Kidney capillary endothelial cell (primary cell): ENCODE measurements at places on chromosomes 1 and 21.

DNA sequence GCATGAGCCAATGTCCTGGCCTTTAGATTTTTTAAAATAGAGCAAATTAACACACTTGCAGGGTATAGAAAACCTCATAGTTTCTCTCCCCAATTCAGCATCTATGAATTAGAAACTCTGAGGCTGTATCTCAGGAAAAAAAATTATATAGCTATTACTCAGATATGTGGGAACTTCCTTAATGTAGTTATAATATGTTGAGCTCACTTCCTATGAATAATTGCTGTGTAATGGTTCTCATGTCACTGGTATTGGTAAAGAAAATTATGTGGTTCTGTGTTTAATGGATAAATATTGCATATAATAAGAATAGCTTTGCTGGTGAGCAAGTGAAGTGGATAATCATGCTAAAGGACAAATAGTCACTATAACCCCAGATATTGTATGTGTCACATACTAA, 2019.8 kb downstream of the NCAM2 start:
- DNase-seq = peak; percentile 65

DNA sequence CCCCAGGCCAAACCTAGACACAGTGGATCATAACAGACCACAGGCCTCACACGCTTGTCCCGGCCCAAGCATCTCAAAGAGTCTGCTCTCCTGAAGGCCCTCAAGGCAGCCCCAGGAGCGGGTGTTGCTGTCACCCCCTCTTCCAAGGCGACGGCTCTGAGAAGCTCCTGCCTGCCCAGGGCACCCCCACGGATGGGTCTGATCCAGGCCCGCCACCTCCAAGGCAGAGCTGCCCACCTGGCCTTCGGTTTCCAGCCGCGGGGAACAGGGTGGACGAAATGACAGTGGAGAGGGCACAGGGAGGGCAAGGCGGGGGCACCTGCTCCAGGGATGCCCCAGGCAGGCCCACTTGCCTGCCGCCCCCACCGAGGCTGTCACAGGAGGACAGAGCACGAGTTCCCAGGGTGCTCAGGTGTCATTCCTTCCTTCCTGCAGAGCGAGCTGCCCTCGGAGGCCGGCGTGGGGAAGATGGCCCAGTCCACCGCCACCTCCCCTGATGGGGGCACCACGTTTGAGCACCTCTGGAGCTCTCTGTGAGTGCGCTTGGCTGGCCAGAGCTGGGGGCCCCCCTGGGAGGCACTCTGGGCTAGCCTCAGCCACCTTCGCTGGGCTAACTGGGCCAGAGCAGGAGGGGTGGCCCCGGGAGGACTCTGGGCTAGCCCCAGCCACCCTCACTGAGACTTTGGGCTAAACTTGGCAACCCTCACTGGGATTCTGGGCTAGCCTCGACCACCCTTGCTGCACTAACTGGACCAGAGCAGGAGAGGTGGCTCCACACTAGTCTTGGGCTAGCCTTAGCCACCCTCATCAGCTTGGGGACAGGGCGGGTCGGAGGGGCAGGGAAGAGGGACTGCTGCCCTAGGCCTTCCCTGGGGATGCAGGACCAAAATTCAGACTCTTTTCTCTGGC, 29.8 kb downstream of the TP73 start:
- no peak for DNase-seq

DNA sequence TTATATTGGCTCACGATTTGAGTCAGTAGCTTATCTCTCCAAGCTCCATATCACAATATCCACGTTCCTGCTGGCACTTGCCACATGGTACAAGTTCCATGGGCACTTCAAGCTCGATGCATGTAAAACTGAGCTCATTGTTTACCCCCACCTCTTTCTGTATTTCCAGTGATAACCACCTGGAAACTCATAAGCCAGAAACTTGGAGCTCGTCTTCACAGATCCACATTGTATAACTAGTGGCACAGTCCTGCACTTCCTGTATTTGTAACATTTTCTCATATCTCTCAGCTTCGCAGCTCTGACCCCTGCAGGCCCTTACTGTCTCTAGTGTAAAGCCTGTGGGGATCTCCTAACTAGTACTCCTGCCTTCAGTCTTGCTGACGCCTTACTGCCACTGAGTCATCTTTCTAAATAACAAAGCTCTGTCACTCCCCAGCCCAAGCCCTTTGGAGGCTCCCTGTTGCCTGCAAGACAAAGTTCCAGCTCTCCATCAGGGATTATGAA, 6.5 kb upstream of the C2CD4D start:
- peak; percentile 48 for DNase-seq

DNA sequence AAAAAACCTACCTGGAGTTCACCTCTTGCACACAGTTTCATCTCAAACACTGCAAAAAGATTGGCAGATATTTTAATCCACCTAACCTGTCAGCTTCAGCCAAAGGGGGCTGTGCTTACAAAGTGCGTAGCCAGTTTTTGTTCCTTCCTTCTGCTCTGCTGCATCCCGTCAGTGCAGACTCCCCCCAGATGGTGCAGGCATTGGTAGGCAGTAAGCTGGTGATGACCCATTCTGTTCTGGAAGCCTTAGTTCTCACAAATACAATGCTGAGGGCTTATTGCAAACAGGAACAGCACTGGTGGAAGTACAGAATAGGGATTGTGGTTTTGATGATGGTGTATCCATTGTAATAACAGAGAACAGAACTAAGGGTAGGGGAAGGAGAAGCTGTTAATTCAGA, 239.5 kb downstream of the RYR2 start:
- no peak for DNase-seq

DNA sequence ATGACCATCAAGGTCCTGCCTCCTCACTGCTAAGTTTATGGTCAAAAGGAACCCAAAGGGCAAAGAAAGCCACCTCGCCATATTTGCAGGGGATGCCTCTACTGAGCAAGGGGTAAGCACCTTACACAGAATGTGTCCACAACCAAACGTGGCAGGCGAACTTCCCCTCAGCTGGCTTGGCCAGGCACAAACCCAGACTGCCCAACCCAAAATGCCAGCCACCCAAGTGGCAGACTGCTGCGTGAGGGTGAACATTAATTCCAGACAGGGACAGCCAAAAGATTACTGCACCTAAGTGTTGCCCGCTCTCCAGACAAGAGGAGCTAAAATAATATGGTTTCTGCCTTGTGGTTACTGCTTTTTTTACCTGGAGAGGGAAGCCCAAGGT, 16.0 kb downstream of the ZNF697 start:
- no peak for DNase-seq

GRCh38 chr1:205817988-205818387, 5.0 kb upstream of the SLC41A1 start:
- no peak for DNase-seq

DNA sequence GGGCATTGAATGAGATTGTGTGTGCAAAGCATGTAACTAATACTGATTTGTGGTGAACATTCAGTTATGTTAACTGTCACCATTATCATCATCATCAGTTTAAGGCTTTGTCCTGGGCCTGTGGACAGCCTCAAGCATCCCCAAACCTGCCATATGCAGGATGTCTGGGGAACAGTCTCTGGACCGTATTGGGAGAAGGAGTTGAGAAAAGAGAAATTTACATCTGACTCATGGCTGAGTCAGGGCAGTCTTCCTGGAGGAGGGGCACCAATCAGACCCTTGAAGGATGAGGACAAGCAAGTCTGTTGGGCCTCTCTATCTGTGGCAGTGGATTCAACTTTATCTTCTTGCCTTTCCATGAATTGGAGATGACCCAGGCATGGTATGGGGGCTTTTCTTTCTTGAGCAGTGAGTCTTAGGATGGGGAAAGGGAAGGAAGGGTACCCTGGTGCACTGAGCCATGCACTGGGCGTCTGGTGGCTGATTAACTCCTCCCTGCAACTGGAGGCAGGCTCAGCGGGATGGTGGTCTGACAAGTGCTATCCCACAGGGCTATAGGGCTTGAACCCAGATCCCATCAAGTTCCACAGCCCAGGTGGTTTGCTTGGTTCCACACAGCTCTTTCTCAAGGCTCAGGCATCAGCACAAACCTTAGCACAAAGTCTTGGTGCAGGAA, 2.9 kb downstream of the PADI3 start:
- DNase-seq = peak; percentile 42

DNA sequence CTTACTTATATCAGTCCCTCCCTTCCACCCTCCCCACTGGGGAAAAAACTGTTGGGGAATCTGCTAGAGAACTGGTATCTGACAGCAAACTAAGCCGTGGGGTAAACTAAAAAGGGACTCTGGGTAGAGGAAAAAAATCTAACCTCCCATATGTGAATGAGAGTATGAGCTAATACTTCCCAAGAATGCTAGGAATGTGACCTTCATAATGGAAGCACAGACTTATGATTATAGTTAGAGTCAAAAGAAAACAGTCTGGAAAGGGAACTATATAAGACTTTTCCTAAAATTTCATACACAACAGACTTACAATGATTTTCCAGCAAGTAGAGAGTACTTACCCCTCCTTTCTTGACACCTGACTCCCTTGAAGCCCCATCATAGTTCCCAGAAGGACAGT, 23.0 kb upstream of the RBBP5 start:
- peak; percentile 38 for DNase-seq

GRCh38 chr21:31659536-31660258, at the start of gene SOD1:
TSS of gene SOD1 (plus strand) at chr21:31659693. CDS start at chr21:31659770, 77 bp downstream.
- peak; percentile 89 for DNase-seq

GRCh38 chr1:12019858-12020509, 686 bp downstream of the MIIP start:
- DNase-seq = no peak

- DNase-seq = no peak
Measured at GRCh38 chr1:197471248-197471985, 203.4 kb downstream of the CRB1 start.

GRCh38 chr1:245987219-245987545, 519.9 kb downstream of the SMYD3 start:
- no peak for DNase-seq

DNA sequence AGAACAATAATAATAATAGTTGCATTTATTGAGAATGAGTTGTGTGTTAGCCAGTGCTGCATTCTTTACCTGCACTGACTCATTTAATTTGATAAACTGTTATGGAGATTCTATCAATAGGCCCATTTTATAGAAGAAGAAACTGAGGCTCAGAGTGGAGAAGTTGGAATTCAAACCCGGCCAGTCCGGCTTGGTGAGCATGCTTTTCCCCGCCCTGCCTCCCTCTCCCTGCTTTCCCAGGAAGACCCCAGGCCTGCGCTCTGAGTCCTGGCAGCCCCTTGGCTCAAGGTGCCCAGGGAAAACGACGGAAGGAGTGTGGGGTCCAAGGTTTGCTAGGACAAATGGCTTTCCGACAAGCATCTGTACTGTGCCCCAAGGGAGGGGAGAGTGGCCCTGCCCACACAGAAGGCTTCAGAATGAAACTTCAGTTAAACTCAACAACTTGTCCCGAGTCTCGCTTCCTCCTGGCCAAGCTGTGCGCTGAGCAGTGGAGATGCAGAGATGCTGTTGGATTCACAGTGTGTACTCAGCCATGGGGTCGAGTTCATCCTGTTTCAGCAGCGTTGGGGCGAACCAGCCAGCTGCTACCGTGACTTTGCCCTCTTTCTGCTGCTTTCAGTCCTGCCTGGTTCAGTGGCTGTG, 23.3 kb upstream of the PADI6 start:
- no peak for DNase-seq

DNA sequence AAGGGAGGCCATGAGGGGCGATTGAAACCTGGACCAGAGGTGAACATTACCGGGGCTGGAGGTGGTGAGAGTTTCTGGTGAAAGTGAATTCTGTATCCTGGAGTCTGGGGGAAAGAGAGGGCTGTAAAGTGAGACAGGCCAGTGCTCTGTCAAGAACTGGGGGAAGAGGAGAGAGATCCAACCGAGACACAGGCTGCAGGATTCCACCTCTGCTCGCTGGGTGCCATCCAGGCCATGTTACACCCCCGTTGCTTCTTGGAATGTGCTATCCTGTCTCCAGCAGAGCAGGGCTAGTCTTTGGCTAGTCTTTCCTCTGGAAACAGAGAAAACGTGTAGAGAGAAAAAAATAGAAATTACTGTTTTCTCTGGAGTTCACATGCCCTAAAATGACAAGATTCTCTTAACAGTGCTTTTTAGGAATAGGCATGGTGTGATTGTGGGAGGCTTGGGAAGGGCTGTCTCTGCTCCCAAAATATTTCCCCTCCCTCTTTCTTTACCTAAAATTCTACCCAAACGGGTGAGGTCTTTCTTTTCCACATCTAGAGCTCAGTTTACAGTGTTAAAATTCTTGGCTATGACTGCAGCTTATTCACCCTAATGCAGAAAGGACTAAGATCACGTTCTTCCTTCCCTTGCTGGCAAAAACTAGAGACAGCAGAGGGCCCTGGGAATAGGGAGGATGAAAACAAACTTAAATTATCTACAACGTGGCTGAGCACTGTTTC, 16.5 kb upstream of the OVAAL start:
- no peak for DNase-seq

- DNase-seq = peak; percentile 22
Measured at GRCh38 chr1:55572878-55573734, 357.9 kb upstream of the USP24 start.

DNA sequence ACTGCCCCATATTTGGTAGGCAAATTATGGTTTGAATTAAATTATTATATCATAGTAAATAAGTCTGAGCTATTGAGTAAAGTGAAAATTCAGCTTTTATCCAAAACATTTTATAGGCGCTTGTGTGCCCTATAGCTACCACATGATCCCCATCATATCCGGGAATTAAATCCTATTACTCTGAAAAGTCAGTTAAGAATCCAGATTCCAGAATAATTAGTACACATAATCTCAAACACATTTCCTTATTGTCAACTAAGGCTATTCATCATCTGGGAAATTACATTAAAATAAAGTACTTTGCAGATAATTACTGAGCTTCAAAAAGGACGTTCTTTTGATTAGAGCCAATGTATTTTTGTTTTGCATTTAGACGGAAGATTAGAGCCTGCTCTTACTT, 72.3 kb downstream of the CTH start:
- DNase-seq = no peak

DNA sequence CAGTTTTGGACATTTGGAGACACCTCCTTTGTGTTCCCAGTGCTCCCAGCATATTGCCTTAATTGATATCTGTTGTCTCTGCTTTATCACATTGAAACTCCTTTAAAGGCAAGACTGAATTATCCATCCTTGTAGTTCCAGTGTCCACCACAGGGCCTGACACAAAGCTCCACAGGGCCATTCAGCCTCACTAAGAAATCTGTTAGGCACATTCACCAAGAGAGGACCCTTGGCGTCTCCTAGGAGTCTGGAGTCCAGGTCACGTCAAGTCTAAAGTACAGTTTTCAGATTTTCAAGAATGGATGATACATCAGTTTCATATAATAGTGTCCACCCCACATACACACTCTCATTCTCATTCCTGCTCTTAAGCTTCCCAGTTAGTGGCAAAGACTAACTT, 4.8 kb downstream of the ACP6 start:
- no peak for DNase-seq

GRCh38 chr1:162131400-162132321, 62.2 kb downstream of the NOS1AP start:
- DNase-seq = no peak

DNA sequence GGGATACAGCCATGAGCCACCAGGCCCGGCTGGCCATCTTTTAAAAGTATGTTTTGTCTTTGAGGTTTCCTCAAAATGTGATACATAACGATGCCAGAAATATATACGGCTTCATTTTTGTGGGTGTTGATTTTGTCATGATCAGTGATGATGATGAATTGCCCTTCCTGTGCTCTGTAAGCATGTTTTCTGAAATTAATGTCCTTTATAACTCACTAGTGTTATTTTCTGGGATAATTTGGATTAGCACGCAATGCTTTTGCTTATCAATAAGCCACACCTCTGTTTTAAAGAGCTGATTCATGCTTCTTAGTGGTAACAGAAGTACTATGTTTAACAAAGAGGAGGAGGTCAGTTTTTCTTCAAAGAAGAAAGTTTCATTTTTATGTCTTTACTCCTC, 25.6 kb downstream of the PHACTR4 start:
- no peak for DNase-seq

- no peak for DNase-seq
Measured at GRCh38 chr1:150874455-150875196, 1.8 kb downstream of the ARNT start.
